ENCODE measurements at places on chromosomes 4 and X.
A peak's percentile ranks its signal among the peaks of the same experiment; 100 is the strongest.

DNA sequence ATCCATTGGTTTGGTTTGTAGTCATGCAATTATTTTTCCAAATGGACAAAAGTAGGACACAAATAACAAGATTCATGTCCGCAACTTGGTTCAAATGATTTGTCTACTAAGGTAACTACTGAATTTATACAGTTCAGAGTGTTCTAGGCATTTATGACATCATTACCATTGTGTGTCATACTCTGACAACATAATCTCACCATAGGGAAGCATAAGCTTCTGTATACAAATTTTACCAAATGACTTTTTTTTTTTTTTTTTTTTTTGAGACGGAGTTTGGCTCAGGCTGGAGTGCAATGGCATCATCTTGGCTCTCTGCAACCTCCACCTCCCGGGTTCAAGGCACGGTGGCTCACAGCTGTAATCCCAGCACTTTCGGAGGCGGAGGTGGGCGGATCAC, at the start of gene CXorf66:
Gene CXorf66 (minus strand): TSS at position 101 of the 400 bp plus-strand sequence. CDS start 25 bp downstream, at position 76.
- DNase-seq = no peak

GRCh38 chr4:31390849-31391248, 670.7 kb downstream of the PCDH7 start:
- DNase-seq = no peak

- DNase-seq = peak; percentile 31
These were observed 9.9 kb upstream of the PITX2 start for GRCh38 chr4:110632506-110633357.

GRCh38 chr4:37803348-37803973, 23.0 kb upstream of the PGM2 start:
- DNase-seq = peak; percentile 79

GRCh38 chr4:88045021-88045420, 37.6 kb downstream of the PKD2 start:
- no peak for DNase-seq

GRCh38 chr4:7018281-7018680, 24.9 kb upstream of the TADA2B start:
- no peak for DNase-seq

DNA sequence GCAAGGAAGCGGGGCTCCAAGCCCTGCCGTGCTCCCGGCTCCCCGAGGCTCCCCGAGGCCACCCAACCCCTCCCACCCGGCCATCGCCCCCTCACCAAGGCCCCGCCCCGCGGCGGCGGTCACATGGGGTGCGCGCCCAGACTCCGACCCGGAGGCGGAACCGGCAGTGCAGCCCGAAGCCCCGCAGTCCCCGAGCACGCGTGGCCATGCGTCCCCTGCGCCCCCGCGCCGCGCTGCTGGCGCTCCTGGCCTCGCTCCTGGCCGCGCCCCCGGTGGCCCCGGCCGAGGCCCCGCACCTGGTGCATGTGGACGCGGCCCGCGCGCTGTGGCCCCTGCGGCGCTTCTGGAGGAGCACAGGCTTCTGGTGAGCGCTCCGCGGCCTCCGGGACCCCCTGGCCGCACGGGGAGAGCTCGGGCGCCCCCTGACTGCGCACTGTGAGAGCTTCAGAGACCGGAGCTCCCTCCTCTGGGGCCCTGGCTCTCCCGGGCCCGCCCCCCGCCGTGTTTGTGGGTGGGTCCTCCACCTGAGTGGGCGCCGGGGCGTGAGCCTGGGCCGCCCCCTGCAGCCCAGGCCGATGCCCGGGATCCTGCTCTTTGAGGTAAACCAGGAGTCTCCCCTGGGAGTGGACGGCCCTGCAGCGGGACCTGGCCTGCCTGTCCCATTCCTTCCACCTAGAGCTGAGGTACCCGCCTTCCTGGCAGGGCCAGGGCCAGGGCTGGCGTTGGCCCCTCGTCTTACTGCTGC, at the start of gene IDUA:
Gene IDUA (plus strand): TSS at position 166 of the 745 bp plus-strand sequence. CDS start 41 bp downstream, at position 207.
- peak; percentile 87 for DNase-seq

DNA sequence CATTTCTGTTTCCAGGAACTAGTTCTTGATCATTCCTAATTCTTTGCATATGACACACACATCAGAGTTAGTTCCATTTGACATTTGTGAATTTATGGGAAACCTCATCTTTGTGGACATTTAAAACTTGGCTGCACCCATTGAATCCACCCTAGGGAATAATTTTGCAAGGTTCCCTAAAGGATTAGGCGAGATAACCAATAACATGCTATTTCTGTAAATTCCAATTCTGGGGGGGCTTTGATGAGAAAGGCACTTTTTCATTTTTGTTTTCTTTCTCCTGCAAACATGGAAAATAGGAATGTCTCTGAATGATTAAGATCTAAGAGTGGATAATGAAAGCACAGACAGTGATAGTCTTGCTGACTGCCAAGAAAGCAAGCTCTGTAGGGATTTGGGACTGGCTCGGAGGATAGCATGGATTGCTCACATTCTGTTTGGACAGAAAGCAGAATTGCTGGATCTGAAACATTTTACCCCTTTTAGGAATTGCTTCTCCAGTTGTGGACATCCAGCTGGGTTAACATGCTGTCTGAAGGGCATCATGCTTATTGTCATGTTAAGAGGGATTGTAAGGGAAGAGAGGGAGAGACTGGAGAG, 145.1 kb downstream of the NHS start:
- no peak for DNase-seq

- DNase-seq = no peak
These were observed 12.5 kb downstream of the HPF1 start for GRCh38 chr4:169745291-169745690.

DNA sequence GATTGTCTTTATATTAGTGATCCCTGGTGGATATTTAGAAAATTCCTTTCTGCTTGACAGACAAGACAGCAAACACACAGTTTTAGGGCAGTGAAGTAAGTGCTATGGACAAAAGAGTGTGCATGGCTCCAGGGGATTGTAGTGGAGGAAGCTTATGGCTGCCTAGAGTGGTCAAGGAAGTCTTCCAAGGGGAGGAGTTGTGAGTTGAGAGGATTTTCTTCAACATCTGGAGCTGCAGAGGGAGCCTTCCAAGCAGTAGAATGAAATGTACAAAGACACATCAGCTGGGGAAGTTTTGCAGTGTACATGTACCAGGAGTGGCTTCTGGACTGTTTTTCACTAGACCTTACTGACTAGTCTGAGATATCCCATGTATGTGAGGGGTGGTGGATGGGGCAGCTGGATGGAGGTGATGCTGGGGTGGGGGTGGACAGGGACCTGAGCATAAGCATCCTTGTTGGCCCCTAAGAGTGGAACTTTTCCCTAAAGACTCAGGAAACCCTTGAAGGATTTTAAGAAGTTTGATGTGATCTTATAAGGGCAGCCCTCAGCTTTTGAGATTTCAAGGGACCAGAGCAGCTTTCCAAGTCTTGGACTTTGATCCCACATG, 160.5 kb upstream of the TAPT1 start:
- DNase-seq = no peak

- DNase-seq = no peak
These were observed 371.5 kb upstream of the SLIT2 start for GRCh38 chr4:19880206-19880605.

DNA sequence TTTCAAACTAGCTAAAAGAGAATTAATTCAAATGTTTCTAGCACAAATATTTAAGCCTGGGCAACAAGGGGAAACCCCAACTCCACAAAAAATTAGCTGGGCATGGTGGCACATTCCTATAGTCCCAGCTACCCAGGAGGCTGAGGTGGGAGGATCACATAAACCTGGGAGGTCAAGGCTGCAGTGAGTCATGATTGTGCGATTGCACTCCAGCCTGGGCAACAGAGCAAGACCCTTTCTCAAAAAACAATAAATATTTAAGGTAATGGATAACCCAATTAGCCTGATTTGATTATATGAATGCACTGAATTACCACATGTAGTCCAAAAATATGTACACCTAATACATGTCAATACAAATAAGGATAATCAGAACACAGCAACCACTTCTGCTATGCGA, 14.3 kb downstream of the RCHY1 start:
- no peak for DNase-seq

GRCh38 chrX:148723551-148723950, 223.1 kb downstream of the AFF2 start:
- no peak for DNase-seq

GRCh38 chr4:8023696-8024033, 84.0 kb upstream of the AFAP1 start:
- peak; percentile 86 for DNase-seq

DNA sequence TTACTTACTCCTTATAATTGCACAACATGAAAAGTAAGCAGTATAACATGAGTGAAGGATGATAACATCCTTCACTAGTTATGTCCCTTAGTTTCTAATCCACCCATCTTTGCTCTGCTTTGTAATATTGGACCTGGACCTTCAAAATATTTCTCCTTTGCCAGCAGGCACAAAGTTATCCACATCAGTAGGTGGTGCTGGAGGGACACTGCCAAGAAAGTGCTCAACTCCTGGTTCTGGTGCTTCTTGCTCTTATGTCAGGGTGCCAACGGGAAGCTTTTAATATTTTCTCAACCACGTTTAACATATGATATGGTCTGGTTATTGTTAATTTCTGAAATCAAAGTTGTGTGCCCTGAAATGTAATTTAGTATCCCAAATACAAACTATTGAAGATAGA, 49.1 kb downstream of the TMEM165 start:
- DNase-seq = peak; percentile 48

GRCh38 chrX:150984169-150984824, 1.2 kb downstream of the HMGB3 start:
- DNase-seq = peak; percentile 51

DNA sequence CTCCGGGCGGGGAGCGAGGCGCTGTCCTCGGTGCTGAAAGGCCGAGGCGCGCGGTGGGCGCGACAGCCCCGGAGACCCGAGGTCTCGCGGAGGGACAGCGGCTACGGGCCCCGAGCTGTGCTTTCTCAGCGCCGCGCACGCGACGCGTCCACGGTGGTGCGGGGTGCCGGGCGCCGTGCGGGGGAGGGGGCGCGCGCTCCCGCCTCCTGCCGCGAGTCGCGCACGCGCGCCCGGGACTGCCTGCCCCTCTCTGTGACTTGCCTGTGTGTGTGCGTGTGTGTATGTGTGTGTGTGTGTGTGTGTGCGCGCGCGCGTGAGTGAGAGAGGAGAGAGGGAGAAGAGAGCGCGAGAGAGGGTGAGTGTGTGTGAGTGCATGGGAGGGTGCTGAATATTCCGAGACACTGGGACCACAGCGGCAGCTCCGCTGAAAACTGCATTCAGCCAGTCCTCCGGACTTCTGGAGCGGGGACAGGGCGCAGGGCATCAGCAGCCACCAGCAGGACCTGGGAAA, at the start of gene GRIA2:
Gene GRIA2 (plus strand): TSS at position 358 of the 511 bp plus-strand sequence. CDS start 315 bp downstream, outside the sequence.
- DNase-seq = peak; percentile 83

DNA sequence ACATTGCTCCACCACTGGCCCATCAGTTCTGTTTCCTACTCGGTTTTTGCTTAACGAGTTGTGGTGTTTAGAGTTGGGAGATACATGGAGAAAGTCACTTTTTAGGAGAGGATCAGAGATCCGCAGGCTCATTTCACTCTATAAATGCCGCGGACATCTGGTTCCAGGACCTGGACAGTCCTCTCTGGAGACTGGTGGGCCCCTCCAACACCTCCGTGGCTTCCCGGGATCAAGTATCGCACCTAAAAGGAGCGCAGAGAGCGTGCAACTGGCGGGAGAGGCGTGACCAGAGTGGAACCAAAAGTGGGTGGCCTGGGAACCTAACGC, 9.9 kb upstream of the CLTRN start:
- DNase-seq = no peak

DNA sequence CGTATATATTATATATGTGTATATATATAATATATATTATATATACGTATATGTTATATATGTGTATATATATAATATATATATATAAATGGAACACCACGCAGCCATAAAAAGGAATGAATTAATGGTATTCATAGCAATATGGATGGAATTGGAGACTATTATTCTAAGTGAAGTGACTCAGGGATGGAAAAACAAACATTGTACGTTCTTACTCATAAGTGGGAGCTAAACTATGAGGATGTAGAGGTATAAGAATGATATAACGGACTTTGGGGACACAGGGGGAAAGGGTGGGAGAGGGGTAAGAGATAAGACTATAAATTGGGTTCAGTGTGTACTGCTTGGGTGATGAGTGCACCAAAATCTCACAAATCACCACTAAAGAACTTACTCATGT, 1388.9 kb downstream of the C4orf33 start:
- DNase-seq = no peak

Data from DMS53 (cell line).